Posterior vena cava (tissue), 2 donors: ENCODE measurements at places on chromosomes 16 and 17. TPM values are rescaled to one million over a fixed set of nuclear protein-coding genes. Genes with fewer than 3 reads are reported as not detected.

The MAP2K6 gene
- 7.7 TPM for total RNA-seq

The MT1A gene
- 104 TPM for total RNA-seq

The TPSD1 gene
- 4.1 TPM for total RNA-seq

The LGALS9 gene
- 56.9 TPM for total RNA-seq

The SLC52A1 gene
- total RNA-seq = 0.14 TPM

The CAPNS2 gene
- total RNA-seq = not detected

The CDR2 gene
- 40.0 TPM for total RNA-seq

The ENPP7 gene
- total RNA-seq = not detected

The PIPOX gene
- 2.1 TPM for total RNA-seq

The HBQ1 gene
- total RNA-seq = 0.48 TPM

The NSMCE1 gene
- total RNA-seq = 52.0 TPM

The P2RX1 gene
- 115 TPM for total RNA-seq

The RAB37 gene
- 1.6 TPM for total RNA-seq

The MYCBPAP gene
- 0.29 TPM for total RNA-seq

The CLEC16A gene
- 20.1 TPM for total RNA-seq

The MYH11 gene
- 2,544 TPM for total RNA-seq

The FOXN1 gene
- not detected for total RNA-seq

The ZNF423 gene
- 12.3 TPM for total RNA-seq
